NCI-H345 (cell line): ENCODE measurements at places on chromosomes 3 and 15.

- no peak for DNase-seq
Measured at GRCh38 chr3:53043738-53044137, 2.1 kb downstream of the SFMBT1 start.

- no peak for DNase-seq
Measured at GRCh38 chr3:12922881-12923431, 81.6 kb upstream of the RPL32 start.

GRCh38 chr3:122975163-122975923, 52.2 kb downstream of the SEMA5B start:
- no peak for DNase-seq

- DNase-seq = no peak
Measured at GRCh38 chr15:54962637-54963036, 234.1 kb downstream of the RSL24D1 start.

DNA sequence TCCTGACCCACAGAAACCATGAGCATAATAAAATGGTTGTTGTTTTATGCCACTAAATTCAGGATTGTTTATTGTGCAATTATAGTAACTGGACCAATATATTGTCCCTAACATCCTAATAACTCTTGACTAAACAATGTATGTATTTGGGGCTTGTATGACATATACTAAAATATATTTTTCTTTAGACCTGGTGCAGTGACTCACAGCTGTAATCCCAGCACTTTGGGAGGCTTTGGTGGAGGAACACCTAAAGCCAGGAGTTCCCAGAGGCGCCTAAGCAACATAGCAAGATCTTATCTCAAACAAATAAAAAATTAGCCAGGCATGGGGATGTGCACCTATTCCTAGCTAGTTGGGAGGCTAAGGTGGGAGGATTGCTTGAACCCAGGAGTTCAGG, 180.4 kb downstream of the SUCNR1 start:
- DNase-seq = no peak
